NCI-H524 (cell line): ENCODE measurements at places on chromosomes 5 and 9.

- DNase-seq, result peak; percentile 13
These were observed 190.9 kb downstream of the TTC39B start for GRCh38 chr9:15116130-15116580.

GRCh38 chr9:12670006-12670405 lies 23.2 kb upstream of the TYRP1 start:
- no peak for DNase-seq

GRCh38 chr5:140044041-140044440 lies 942 bp upstream of the NRG2 start:
- DNase-seq, result no peak

- no peak for DNase-seq
These were observed 85.8 kb downstream of the SEC61B start for GRCh38 chr9:99307851-99308250.

- DNase-seq, result no peak
These were observed 10.0 kb downstream of the CEMIP2 start for GRCh38 chr9:71758277-71758676.

- DNase-seq, result peak; percentile 13
These were observed 73.2 kb upstream of the SMARCA2 start for GRCh38 chr9:1941989-1942388.

- peak; percentile 71 for DNase-seq
These were observed 169.9 kb downstream of the SLC28A3 start for GRCh38 chr9:84170521-84171141.

GRCh38 chr5:4295663-4296339 lies 700.2 kb downstream of the IRX1 start:
- peak; percentile 74 for DNase-seq

DNA sequence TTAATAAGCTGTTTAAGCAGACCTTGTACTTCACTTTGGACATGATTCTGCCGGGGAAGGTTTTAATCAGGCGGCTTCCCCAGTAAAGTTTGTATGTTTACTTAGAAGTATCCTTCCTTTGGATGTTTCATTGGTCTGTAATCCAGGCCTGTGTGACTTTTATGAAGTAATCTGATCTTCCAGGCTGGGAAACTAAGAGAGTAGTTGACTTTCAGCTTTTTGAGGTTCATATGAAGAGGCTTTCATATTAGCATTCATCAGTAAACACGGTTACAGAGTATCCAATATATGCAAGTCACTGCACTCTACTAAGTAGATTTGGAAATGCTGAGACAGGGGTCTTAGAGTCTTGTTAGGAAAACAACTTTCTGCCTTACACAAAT lies 1.1 kb downstream of the DNAJC21 start:
- DNase-seq, result no peak

DNA sequence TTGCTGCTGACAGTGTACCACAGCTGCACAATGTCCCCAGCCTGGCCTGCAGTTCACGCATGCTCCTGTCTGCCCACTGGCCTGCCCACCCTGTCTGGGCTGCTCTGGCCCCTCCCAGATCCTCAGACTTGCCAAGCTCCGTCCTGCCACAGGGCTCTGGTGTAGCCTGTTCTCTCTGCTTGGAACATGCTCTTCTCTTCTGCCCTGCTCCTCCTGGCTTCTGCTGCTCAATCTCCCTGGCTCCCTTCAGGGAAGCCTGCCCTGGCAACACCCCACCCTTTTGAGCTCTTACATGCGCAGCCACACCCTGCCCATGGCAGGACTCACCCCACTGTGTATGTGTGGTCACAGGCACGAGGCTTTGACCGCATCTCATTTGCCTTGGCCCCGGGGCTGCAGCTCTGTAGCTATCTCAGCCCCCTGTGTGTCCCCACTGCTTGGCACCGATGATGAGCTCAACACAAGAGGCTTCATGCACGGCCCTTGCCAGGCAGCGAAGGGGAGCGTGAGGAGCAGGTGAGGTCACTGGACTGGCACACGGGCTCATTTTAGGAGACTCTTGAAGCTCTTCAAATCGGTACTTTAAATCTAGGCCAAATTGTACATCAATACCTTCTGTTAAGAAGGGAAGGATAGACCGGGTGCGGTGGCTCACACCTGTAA lies 20.4 kb upstream of the BRD3 start:
- DNase-seq, result no peak

- DNase-seq, result no peak
These were observed 60.3 kb upstream of the PJA2 start for GRCh38 chr5:109469896-109470662.

GRCh38 chr9:129242971-129243561 lies 65.0 kb upstream of the IER5L start:
- DNase-seq, result no peak

GRCh38 chr5:126508251-126508961 lies 85.2 kb downstream of the GRAMD2B start:
- no peak for DNase-seq
